Daoy (cell line): ENCODE measurements at places on chromosomes 12 and 14.

DNA sequence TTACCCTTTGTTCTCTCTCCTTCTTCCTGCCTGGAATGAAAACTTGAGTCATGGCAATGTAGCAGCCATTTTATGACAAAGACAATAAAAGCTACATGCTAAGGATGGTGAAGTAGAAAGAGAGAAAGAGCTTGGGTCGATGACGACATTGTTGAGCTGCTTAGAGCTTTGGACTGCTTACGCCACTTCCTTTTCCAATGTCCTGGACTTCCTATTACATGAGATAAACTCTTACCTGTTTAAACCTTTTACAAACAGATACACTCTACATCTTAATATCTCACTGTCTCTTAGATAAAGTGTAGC is 70.1 kb downstream of the PEBP1 start:
- no peak for DNase-seq

DNA sequence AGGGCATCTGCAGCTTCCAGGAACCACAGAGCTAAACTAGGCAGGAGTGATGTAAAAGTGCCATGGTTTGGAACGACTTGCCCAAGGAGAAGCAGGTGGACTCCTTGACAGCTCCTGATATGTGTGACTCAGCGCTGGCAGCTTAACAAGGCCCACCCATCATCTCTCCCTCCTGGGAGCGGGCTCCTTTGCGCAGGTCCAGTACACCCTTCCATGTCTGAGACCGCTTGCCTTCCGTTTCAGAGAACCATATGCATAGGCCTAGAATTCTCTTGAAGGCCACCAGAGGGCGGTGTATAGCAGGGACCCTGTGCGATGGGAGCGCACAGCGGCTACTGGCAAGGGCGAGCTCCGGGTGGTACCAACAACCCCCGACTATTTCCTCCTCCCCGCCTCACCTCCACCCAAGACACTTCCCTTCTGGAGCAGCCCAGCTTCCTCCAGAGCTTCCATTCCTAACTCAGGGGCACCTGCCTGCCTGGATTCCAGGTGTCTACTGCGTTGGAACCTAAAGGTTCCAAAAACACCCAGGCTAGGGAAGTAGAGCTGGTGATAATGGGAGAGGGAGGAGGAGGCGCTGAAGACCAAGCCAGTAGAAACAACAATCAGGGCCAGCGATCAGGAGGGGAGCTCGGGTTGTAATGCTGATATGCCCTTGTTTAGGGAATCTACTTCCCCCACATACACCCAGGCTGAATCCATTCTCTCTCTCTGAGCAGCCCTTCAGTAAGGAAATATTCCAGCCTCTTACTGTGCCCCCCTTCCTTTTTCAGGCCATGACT is 6.3 kb downstream of the DHH start:
- DNase-seq, result peak; percentile 96

GRCh38 chr12:130458341-130458740 is 120.7 kb downstream of the PIWIL1 start:
- no peak for DNase-seq

DNA sequence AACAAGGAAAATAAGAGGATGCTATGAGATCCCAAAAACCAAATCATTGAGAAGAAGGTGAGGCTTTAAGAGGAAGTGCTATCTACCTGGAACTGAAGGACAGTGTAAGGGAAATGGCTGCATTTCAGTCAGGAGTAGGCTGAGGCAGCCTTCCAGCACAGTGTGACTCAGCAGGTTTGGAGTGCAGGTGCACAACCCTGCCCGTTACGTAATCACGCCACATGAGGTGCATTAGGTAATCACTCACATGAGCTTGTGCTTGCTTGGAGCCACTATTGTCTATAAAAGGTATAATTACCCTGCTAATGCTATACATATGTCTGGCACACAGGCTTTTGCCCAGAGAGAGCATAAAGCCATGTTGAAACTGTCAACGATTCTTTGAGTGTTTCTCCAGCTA is 74.9 kb downstream of the DIO2 start:
- peak; percentile 3 for DNase-seq

DNA sequence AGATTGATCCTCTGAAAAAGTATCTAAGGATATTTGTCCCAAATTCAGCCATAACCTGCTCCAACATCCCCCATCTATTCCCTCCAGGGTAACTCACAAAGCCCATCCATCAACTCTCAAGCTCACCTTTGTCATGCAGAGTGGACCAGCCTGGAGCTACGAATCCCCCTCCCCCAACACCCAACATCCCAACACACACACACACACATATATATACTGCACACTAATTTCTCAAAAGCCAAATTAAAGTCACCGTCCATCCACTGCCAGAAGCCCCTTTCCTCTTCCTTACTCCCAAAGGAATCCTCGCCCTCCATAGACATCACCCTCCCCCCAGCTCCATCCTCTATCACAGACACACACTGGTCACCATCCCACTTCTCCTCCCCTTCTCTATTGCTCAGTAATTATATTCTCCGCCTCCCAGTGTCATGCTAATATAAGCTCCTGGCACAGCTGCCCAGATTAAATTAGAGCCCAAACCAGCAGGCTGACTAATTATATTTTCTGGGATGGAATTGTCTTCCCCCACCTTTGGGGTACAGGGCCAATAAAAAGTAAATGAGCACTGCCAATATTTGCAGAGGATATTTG is 13.5 kb upstream of the TESPA1 start:
- no peak for DNase-seq

DNA sequence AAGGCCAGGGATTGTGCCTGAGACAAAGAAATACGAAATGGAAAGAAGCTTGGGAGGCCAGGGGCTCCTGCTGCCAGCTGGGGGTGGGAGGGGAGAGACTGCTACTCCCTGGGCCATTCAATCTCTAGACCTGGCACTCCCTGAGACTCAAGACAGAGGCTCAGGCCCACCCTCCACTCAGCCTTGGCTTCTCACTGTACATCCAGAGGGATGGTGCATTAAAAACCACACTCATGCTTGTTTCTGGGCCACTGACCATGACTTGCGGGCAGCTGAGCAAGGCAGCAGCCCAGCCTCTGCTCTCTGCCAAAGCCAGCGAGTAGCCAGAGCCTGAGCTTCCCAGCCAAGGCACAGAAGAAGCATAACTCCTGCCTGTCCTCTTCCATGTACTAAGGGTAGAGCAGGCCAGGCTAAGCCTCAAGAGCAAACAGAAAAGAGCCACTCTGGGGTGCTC is 41.5 kb downstream of the PITPNM2 start:
- DNase-seq, result no peak

- DNase-seq, result no peak
Observed at GRCh38 chr14:104595911-104596450, 8.6 kb downstream of the TMEM179 start.

DNA sequence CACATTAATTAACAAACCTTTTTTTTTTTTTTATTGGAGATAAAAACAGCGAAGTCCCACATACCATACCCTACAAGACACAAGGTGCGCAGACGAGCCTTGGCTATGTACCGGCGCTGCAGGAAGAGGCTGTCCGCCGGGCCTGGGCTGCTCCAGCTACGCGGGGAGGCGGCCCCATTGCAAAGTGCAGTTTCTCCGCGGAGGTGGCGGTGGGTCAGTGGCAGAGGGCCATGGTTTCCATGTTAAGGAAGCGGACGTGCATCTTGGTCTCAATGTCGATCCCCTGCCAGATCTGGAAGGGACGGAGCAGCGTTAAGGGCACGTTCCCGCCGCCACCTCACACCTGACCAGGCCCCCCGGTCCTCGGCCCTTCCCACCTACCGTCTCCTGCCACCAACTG is 60.3 kb downstream of the TESC start:
- no peak for DNase-seq

GRCh38 chr12:78210894-78211302 is 380.2 kb downstream of the NAV3 start:
- peak; percentile 57 for DNase-seq

DNA sequence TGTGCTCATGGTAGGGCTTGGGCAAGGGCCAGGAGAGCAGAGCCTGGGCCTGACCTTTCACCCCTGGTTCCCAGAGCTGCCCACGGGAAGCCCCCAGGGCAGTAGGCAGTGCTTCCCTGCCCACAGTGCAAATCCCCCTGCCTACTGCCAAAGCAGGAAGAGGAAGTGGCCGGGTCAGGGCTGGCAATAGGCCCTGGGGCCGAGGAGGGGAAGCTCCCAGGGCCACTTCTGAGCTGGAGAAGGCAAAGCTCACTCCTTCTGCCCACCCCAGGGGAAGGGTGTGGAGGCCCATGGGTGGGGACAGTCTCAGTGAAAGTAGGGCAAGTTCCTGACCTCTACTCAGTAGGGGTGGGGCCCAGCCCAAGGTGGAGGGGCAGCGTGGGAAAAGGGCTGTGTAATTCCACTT is 5.4 kb upstream of the NR4A1 start:
- no peak for DNase-seq

DNA sequence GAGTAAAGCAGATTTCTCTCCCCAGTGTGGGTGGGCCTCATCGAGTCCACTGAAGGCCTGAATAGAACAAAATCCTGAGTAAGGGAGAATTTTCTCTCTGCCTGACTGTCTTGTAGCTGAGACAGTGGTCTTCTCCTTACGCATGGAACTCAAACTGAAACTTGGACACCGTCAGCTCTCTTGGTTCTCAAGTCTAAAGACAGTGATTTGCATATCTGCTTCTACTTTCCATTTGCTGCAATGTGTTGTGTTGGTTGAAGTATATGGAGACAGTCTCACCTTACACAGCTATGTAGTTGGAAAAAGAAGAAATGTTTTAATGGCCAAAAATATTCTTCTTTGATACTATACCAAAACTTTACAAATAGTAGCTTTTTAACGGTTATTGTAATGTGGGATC is 160.2 kb upstream of the LMNTD1 start:
- DNase-seq, result no peak

GRCh38 chr12:78385541-78385940 is 479.0 kb upstream of the SYT1 start:
- no peak for DNase-seq

DNA sequence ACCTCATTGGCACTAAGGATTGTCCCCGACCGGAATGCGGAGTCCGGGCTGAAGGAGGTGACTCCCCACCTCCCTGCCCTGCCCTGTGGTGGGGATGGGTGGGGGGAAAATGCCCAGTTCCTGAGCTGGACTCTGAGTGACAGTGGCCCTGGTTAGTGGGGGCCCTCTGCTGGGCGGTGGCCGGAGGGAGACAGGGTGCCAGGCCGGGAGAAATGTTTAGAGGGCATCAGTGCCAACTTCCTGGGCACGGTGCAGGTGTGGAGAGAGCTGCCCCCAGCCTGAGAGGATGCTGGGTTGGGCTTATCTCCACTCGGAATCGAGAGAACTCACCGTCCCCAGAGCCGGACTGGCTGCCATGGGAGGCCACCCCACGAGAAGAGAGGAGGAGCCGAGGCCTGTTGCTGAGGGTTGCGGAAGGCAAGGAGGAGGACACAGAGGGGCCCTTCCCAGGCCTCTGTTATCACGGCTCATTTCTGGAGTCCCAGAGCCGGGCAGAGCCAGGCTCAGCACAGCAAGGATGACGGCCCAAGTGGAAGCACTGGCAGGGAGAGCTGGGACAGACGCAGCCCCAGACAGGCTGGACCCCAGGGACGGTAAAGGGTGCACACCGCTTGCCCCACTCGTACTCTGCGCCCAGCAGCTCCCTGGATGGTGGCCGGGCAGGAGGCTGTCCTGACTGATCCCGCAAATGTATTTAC is 156.7 kb downstream of the KIF26A start:
- DNase-seq, result no peak

DNA sequence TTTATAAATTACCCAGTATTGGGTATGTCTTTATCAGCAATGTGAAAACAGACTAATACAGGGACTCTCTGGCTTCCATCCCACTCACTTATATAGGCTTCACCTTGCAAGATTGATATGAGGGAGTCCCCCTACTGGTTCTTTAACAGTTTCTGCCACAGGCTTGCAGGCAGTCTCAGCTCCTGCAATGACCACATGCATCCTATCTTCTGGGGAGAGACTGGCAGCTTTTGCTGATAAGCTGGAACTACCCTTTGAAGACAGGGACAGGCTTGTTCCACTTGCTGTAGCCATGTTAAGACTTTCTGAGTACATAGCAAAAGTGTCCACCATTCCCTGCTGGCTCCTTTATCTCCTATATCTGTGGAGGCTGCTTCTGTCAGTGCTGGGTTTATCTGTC is 531.7 kb upstream of the FLRT2 start:
- DNase-seq, result no peak

DNA sequence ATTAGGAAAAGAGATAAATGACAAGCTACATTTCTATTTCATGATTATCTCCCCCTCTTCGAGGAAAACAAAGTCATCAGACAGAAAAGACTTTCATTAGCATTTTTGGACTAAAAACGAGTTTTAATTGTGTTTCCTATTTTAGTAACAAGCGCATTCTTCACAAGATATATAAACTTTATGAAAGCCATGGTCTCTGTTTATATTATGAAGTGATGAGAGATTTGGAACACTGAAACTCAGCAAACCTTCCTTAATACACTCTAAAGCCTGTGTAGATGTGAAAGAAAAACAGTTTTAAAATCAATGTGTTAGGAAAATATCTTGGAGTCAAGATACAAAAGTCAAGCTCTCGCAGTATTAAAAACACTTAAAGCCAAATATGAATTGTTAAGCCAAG is 539.1 kb downstream of the LRFN5 start:
- DNase-seq, result no peak

DNA sequence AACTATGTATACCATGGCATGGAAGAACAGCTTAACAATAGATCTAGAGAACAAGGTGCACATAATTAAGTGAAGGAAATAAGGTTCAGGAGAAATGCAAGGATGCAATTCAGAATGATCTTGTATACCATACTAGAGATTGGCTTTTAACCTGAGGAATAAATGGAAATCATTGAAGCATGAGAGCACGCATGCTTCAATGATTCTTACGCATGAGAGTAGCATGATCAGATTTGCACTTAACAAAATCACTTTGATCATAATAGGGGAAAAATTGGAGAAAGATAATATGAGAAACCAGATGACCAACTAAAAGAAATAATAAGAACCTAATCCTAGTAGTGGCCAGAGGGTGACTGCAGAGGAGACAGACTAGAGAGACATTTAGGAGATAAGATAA is 133.3 kb upstream of the FSCB start:
- no peak for DNase-seq

- DNase-seq, result peak; percentile 90
Observed at GRCh38 chr12:42790761-42791151, 201.2 kb upstream of the PRICKLE1 start.

GRCh38 chr12:78864403-78864869 is at the start of gene SYT1:
Gene SYT1, plus strand, starts transcription at chr12:78864774.
- peak; percentile 92 for DNase-seq

DNA sequence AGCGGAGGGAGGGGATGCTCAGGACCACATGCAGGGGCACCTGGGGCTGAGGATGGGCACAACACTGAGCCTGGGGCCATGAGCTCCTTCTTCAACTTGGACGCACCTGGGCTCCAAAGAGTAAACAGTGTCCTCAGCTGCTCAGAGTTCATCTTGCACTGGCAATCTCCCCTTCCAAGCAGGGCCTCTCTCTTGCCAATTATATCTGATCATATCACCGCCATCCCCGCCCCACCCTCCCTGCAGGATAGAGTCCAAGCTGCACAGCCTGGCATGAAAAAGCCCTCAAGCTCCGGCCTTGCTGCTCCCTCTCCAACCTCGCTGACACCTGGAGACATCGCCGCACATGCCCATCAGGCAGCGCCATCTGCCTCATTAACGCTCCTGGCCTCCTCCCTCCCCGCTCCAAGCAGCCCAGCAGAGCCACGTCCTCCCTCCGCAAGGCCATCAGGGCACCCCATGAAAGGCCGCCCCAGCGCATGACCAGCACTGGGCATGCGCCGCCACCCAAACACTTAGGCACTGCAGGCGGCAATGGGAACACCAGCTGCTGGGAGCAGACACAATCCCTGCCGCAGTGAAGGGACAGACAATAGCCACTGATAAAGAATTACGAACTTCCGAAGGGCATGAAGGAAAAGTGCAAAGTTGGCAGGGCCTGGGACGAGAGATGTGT is 88.8 kb downstream of the CHGA start:
- no peak for DNase-seq

- DNase-seq, result peak; percentile 54
Observed at GRCh38 chr12:124217508-124218242, 77.2 kb upstream of the RFLNA start.
